ENCODE measurements at places on chromosomes 6 and 20.

- DNase-seq, result no peak
These were observed 25.5 kb downstream of the TTBK1 start for GRCh38 chr6:43268782-43269272.

GRCh38 chr6:11009353-11009752 lies 34.8 kb downstream of the ELOVL2 start:
- no peak for DNase-seq

DNA sequence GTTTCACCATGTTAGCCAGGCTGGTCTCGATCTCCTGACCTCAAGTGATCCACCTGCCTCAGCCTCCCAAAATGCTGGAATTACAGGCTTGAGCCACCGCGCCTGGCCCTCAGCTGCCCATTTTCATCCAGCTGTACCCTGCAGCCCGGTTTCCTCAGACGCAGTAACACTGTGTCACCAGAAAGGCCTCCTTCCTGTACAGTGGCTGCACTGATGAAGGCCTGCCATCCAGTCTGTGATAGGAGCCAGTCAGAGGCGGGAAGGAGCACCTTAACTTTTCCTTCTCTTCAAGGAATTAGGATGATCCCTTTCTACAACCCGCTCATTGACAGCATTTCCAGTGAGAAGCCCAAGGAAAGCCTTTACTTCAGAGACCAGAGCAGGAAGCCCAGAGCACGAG lies 75.9 kb downstream of the GFOD1 start:
- no peak for DNase-seq

GRCh38 chr6:43658161-43658560 lies 13.3 kb downstream of the RSPH9 start:
- DNase-seq, result no peak

GRCh38 chr20:57544838-57545564 lies 15.9 kb upstream of the PCK1 start:
- DNase-seq, result no peak

GRCh38 chr20:13813910-13814309 lies 29.1 kb downstream of the NDUFAF5 start:
- no peak for DNase-seq

- DNase-seq, result no peak
These were observed 112.9 kb upstream of the RPS6KA2 start for GRCh38 chr6:166739976-166740318.

GRCh38 chr20:32649697-32650400 lies 23.9 kb downstream of the C20orf203 start:
- DNase-seq, result no peak

DNA sequence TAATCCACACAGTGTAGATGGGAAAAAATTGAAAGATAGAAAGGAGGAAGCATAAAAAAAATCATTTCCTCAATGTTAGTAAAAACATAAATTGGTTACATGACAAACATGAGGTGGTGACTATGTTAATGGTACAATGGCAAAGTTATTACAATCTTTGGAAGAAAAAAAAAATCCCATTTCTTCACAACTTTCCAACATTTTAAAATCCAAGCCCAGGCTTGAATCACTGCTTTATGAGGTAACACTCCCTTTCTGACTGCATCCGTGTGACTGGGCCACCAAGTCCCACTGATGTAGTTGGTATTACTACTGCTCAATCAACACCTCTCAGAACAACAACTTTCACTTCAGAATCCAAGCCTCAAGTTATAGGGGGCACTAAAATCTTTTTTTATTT lies 160.4 kb downstream of the BTBD9 start:
- DNase-seq, result no peak

GRCh38 chr6:304833-305370 lies 12.6 kb downstream of the DUSP22 start:
- no peak for DNase-seq

DNA sequence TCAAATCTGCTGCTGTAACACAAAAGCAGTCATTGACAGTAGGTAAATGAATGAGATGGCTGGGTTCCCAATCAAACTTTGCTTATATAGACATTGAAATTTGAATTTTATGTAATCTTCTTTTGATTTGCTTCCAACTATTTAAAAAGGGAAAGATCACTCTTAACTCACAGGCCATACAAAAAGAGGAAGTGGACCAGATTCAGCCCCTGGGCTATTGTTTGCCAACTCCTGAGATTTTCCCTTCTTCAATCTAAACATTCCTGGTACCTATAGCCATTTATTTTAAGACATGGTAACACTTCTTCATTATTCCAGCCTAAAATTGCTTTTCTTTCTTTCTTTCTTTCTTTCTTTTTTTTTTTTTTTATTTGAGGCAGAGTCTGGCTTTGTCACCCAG lies 260.6 kb downstream of the TFAP2A start:
- DNase-seq, result no peak

- DNase-seq, result no peak
These were observed 650.4 kb downstream of the RFPL4B start for GRCh38 chr6:112997421-112998085.

- DNase-seq, result no peak
These were observed 89.3 kb upstream of the AHI1 start for GRCh38 chr6:135586844-135587243.

- no peak for DNase-seq
These were observed 20.3 kb downstream of the TBPL1 start for GRCh38 chr6:133973109-133973971.
